LoVo (cell line): ENCODE measurements at places on chromosomes 4 and X.

DNA sequence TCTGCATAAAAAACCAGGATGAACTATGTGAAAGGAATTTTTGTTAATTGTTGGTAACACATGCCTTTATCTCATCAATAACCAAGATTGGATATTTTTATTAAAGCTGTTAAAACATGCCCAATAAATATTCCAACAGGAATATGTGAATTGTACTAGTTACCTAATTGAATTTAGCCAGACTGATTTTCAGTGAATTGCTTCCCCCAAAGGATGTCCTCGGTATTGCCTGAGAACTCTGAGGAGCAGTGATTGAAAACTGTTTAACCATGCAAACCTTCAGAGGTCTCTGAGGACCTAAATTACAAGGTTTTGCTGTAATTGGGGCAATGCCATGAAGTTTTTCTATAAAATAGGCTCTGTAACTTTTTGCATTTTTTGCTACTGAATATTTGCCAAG is 66.6 kb downstream of the BLTP1 start:
- no peak for DNase-seq

DNA sequence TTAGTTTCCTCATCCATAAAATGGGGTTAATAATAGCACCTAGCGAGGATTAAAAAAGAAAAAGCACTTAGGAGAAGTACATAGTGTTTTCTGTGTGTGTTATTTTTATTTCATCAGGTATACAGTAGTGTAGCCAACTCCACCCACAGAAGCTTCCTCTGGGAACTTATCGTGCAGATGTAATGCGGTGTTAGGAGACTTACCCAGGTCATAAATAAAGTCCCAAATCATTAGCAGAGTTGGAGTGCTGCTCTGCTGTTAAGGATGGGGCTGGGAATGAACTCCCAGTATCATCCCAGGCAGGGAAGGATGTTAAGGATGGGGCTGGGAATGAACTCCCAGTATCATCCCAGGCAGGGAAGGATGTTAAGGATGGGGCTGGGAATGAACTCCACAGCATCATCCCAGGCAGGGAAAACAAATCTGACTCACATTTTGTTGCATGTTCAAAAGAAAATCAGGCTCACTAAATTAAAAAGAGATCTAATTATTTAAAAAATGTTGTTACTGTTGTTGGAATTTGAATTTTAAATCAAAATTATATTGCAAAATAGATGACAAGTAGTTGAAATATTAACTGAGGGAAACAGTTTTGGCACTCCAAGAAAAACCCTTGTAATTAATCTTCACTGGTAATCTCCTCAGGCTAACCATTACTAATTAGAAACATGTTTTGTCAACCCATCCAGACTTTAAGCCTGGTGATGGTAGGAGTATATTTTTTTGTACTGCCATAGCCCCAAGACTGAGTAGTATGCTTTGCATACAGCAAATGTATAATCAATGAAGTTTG is 10.2 kb upstream of the SFRP2 start:
- DNase-seq, result no peak

GRCh38 chr4:65777270-65777669 is 107.0 kb upstream of the EPHA5 start:
- no peak for DNase-seq

- DNase-seq, result no peak
Measured at GRCh38 chr4:138953961-138954371, 61.6 kb upstream of the NOCT start.

- peak; percentile 68 for DNase-seq
Measured at GRCh38 chr4:7101692-7102515, 34.0 kb upstream of the GRPEL1 start.

- DNase-seq, result no peak
Measured at GRCh38 chr4:4651811-4652755, 110.2 kb upstream of the STX18 start.

DNA sequence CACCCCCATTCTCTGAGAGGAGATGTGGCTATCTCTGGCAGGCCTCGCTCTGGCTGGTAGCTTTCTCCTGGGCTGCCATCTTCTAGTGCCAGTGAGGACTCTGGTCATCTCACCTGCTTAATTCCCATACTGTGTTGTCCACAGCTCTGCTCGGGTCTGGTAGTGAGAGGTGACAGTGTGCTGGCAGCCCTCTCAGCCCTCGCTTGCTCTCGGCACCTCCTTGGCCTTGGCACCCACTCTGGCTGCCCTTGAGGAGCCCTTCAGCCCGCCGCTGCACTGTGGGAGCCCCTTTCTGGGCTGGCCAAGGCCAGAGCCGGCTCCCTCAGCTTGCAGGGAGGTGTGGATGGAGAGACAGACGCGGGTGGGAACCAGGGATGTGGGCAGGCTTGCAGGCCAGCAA is 52.7 kb downstream of the CPLX1 start:
- DNase-seq, result no peak

GRCh38 chr4:182240161-182241130 is 2.8 kb upstream of the TENM3 start:
- peak; percentile 55 for DNase-seq

- no peak for DNase-seq
Measured at GRCh38 chr4:87025614-87026041, 90.8 kb downstream of the AFF1 start.

GRCh38 chr4:83238393-83239248 is 46.0 kb downstream of the COQ2 start:
- no peak for DNase-seq
